Stimulated activated CD4-positive, alpha-beta T cell treated with anti-CD3 and anti-CD28 coated beads, Interleukin-12 subunit alpha, Interleukin-12 subunit beta, amount 100 ng/mL, for 48 hours (primary cell): ENCODE measurements at places on chromosomes 11 and 22.

DNA sequence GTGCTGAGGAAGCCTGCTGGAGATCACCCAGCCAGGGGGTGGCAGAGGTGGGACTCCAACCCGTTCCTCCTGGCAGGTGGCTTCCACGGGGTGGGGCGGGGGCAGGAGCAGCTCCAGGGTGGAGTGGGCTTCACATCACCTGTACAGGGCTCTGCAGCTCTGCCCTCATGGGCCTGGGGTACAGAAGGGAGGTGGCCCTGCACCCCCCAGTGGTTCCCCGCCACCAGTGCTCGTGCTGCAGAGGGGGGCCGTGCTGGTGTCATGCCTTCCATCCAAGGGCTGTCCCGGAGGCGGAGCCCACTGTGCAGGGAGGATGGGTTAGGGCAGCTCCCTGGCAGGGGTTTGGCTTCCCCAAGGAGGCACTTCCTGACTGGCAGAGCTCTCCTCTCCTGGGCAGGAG lies 76.4 kb upstream of the SHISAL1 start:
- DNase-seq, result no peak

DNA sequence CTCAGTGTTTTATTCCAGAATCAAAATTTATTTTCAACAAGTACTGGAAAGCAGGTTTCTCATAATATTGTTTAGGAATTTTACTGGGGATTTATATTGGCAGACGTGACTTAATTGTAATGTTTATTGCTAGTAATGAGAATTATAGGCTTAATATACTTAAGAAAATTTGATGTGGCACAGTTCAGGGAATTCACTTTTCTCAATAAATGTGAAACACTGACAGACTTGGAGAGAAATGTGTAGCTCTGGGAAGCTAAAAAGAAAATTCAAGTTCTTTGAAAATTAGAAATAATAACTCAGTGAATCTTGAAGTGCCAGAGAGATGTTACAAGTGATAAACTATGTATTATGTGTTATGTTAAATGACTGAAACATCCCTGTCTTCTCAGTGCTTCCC lies at the start of gene OR51F2:
Gene OR51F2, plus strand, starts transcription at position 301 of the 400 bp plus-strand sequence. CDS start 101 bp downstream, outside the sequence.
- DNase-seq, result no peak

DNA sequence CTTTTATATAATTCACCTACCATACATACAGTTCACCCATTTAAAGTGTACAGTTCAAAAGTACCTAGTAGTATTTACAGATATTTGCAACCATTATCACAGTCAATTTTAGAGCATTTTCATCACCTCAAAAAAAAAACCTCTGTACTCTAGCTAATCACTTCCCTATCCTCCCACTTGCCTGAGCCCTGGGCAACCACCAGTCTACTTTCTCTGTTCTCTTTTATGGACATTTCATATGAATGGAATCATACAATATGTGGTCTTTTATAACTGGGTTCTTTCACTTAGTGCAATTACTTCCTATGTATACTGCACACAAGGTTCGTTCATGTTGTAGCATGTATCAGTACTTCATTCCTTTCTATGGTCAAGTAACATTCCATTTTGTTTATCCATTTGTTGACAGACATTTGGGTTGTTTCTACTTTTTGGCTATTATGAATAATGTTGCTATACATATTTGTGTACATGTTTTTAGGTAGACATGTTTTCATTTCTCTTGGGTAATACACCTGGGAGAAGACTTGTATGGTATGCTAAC lies 17.8 kb upstream of the NEU3 start:
- DNase-seq, result no peak

DNA sequence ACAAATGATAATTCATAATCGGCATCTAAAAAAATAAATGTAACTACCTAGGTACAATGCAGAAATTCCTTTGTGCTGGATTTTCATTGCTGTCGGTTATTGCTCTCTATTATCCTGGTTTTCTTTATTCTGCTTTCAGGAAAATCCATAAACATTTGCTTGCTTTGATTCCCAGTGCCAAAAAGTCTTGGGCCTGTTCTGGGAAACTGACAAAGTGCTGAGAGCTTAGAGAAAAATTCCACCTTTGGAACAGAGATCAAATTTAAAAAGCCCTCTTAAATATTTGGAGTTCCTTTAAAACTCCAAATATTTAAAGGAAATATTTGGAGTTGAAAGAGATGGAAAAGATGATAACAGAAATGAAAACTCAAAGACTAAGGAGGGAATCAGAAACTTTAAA lies 87.3 kb upstream of the ZBED5 start:
- no peak for DNase-seq

- no peak for DNase-seq
Observed at GRCh38 chr11:128234143-128234542, 353.2 kb downstream of the ETS1 start.

DNA sequence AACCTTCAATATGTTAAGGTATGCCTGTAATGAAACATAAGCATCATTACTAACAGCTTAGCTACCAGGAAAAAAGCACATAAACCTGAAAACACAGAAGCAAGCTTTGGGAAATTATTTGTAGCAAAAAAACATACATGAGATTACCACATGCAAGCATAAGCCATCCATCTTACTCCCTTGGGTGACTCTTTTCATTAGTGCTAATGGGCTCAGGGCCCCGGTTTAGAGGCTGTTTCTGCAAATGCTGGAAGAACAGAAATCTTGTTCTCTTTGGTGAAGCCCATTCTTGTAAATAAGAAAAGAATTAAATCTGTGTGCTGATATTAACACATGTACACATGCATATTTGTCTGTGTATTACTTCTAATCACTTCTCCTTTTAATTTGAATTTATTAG lies 314.3 kb downstream of the TTC28 start:
- no peak for DNase-seq

- DNase-seq, result no peak
Observed at GRCh38 chr11:1573077-1573902, 1.2 kb upstream of the DUSP8 start.

GRCh38 chr11:69401715-69402114 lies 79.7 kb upstream of the LINC01488 start:
- no peak for DNase-seq

- no peak for DNase-seq
Observed at GRCh38 chr11:26483108-26483507, 89.0 kb downstream of the MUC15 start.

- no peak for DNase-seq
Observed at GRCh38 chr11:65491614-65492386, 7.0 kb upstream of the MALAT1 start.

- no peak for DNase-seq
Observed at GRCh38 chr11:117062498-117062897, 35.7 kb downstream of the SIK3 start.

- DNase-seq, result no peak
Observed at GRCh38 chr22:28207281-28208030, 288.4 kb upstream of the PITPNB start.

DNA sequence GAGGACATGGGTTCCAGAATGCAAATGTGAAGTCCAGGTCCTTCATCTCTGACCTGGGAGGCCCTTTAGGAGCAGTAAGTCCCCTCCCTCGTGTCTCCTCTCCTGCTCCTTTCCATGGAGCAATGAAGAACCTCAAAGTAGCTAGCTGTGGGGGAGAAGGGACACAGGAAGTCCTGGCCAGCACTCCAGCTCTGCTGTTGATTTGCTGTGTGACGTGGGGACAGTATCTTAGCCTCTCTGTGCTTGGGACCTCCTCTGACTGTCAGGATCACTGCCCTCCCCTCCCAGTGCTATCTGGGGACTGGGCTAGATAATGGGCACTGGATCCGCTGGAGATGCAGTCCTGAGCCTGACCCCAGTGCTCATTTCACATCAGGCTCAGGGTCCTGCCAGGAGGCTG lies 1.1 kb upstream of the APOBEC3H start:
- DNase-seq, result no peak

GRCh38 chr22:39453765-39454378 lies 2.9 kb upstream of the MGAT3 start:
- no peak for DNase-seq

DNA sequence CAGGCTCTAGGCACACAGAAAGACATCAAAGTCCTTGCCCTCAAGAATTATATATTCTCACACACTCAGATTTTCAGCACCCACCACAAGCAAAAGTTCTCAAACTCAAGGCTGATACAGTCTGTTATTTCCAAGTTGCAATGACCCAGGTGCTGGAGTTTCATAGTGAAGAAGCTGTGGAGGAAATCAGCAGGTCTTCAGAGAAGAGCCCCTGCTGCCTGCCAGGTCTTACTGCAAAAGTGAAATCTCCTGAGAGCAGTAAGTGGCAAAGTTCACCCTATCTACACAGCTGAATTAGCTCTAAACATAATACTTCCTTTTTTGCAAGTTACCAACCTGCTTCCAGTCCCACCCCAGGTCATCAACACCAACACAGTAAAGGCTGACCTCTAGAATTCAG lies 64.6 kb downstream of the RPL27A start:
- no peak for DNase-seq

DNA sequence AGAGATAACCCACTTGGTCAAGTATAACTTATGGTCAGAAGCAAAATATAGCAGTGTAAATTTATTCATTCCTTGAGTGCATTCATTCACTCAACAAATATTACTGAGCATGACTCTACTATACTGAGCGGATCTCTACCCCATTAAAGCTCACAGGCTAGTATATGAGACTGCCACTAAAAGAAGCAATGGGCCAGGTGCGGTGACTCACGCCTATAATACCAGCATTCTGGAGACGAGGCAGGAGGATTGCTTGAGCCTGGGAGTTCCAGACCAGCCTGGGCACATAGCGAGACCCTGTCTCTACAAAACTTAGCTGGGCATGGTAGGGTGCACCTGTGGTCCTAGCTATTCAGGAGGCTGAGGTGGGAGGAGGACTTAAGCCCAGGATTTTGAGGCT lies 197.6 kb upstream of the BLID start:
- DNase-seq, result no peak

GRCh38 chr11:2259897-2260451 lies 10.4 kb downstream of the ASCL2 start:
- no peak for DNase-seq

GRCh38 chr11:13963169-13963948 lies 836 bp downstream of the SPON1 start:
- DNase-seq, result no peak

DNA sequence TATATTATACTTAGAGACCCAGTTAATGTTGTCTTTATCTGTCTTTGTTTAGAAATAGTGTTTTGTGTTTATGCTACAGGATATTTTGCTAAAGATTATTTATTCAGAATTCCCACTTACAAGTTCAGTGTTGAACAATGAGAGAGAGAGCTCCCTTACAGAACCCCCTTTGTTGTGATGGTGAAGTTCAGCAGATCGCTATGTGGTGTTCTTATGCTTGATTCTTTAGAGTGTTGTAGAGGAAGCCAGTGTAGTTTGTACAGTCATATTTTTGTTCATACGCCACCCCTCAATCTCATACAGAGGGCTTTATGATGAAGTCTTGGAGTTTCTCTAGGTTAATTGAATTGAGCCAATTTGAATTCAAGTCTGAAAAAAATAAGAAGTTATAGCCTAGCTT lies 150.2 kb downstream of the TMEM135 start:
- DNase-seq, result no peak

DNA sequence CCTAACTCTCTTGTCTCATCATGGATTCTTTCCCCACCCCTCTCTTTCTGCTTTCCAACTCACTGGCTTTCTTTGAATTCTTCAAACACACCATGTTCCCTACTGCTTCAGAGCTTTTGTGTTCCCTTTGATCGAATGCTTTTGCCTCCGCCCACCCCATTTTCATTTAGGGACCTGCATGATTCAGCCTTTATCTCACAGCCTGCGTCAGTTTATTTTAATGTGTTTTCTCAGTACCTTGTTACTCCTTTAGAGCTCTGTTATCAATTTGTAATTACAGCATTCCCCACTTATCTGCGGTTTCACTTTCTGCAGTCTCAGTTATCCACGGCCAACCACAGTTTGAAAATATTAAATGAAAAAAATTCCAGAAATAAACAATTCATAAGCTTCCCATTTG lies 451.3 kb downstream of the METTL15 start:
- DNase-seq, result no peak

GRCh38 chr11:126939552-126939951 lies 61.0 kb downstream of the KIRREL3 start:
- no peak for DNase-seq

- DNase-seq, result no peak
Observed at GRCh38 chr11:119416606-119417580, 6.1 kb downstream of the THY1 start.

DNA sequence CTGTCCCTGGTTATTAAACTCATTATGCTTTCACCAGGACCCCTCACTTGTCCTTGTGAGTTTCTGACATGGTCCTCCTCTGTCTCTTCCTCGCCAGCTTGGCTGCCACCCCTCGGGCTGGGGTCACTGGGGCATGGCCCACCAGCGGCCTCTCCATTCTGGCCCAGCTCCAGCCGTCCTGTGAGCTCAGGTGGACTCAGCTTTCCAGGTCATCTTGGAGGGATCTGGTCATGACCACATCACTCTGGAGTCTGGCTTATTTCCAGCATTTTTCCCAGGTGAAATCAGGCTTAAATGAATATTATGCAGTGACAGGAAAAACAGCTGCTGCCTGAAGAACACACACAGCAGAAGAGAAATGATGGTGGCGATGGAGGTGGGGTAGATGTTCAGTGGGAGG lies 224.5 kb downstream of the ADAMTS15 start:
- DNase-seq, result no peak

DNA sequence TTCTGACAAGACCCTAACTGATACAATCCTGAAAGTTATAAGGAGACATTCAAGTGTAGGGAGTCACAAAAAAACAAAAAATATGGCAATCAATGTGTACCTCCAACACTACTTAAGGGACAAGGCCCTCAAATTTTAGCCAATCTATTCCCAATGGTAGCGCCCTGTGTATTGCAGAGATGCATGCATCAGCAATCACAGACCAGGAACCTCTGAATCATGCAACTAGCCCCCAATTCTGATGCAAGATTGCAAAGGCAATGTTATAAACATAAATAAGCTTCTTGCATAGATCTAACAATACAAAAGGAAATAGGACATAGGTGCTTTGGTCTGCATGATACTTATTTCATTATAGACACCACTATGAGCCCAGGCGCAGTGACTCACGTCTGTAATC lies 29.7 kb upstream of the SIK2 start:
- no peak for DNase-seq

GRCh38 chr22:29903371-29903770 lies 20.4 kb downstream of the MTMR3 start:
- no peak for DNase-seq

GRCh38 chr22:31742115-31742514 lies 7.8 kb downstream of the PRR14L start:
- DNase-seq, result no peak

GRCh38 chr11:2382936-2383851 lies 6.1 kb downstream of the CD81 start:
- DNase-seq, result no peak
